T-helper 17 cell (primary cell): ENCODE measurements at places on chromosomes 2 and 18.

GRCh38 chr2:23776021-23776420 is 150.9 kb downstream of the ATAD2B start:
- H3K4me3 ChIP-seq = no peak overlapping the region
- no peak for DNase-seq
- peaks cover 14% of the 10 kb centered on the region for H3K36me3 ChIP-seq
- H3K27me3 ChIP-seq = no peaks in the 10 kb centered on the region
- no peaks in the 10 kb centered on the region for H3K4me1 ChIP-seq

- H3K4me3 ChIP-seq = no peak overlapping the region
- H3K27ac ChIP-seq = no peak overlapping the region
- no peaks in the 10 kb centered on the region for H3K4me1 ChIP-seq
- DNase-seq = no peak
- H3K27me3 ChIP-seq = peaks cover 7% of the 10 kb centered on the region
Observed at GRCh38 chr2:149507974-149508373, 79.6 kb downstream of the MMADHC start.

DNA sequence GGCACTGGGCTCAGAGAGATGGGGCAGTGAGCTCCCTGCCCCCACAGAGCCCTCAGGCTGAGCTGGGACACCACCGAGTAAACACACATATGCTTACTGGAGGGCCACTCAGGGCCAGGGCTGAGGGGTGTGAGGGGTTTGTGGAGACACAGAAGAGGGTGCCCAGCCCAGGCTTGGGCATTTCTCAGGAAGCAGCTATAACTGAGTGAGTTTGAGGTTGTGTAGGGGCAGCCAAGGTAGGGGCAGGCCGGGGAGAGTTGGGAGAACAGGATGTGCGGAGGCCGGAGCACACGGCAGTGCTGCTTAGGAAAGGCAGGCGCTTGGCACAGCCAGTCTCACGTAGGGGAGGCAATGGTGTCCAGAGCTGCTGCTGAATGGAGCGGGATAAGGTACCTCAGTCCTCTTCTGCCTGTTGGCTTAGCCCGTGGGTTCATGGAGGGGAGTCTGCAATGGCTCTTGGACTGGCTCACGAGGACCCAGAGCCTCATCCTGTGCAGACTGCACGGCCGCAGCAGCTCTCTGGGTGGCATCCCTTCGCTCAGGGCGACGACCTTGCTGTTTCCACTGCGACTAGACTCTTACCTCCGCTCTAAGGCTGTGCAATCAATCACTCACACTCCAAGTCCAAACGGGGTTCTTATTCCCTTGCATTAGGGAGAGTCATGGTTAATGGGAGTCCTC is 466.1 kb upstream of the HS6ST1 start:
- no peak for DNase-seq
- H3K27me3 ChIP-seq = peaks cover 23% of the 10 kb centered on the region
- H3K27ac ChIP-seq = no peak overlapping the region
- H3K4me3 ChIP-seq = no peak overlapping the region
- H3K4me1 ChIP-seq = peaks cover 3% of the 10 kb centered on the region

DNA sequence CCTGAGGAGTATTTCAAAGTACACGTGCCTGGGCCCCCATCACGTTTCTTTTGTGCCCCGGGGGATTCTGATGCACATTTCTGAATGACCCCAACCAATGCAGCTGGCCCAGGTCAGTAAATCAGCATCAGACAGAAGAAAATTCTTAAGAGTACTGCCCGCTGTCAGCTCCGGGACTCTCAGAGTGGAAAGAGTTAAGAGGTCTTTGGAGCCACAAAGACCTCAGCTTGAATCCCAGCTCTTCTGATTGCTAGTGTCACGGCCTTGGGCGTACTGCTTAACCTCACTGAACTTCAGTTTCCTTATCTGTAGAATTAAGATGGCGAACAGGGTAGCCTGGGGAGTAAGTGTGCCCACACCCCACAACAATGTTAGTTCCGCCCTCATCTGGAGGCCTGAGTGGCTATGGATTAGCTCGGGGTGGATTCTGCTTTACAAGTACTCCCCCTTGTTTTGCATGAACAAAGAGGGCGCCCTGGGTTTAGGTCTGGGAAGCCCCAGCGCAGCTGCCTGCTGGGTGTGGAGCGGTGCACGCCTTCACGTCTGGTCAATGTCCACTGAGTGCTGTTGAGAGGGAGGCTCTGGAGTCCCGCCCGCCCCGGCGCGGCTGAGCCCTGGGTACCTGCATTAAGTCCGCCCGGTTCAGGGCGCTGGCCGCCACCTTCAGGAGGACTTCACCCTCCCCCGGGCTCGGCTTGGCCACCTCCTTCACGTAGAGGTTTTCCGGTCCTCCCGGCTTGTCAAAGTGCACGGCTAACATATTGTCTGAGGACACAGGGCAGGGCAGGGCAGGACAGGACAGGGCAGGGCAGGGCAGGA is 858 bp downstream of the TP53I3 start:
- no peak for DNase-seq
- H3K4me3 ChIP-seq = peak overlapping the region; percentile 90
- H3K4me1 ChIP-seq = peaks cover 14% of the 10 kb centered on the region
- H3K36me3 ChIP-seq = no peaks in the 10 kb centered on the region

DNA sequence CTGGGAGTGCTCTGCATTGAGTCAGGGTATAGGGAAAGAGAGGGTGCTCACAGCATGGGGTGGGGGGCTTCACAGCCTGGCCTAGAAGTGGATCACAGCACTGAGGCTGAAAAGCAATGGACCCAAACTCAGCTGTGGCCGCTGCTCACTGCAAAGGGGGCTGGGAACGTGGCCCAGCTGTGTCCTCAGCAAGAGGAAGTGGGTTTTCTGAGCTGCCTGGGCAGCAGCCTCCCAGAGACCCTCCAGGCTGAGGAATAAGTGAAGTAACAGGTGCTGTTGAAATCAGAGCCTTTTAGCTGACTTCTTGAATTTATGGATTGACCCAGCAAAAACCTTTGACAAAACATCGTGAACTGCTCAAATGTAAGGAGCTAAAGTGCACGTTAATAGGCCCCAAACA is 35.2 kb downstream of the PTGR3 start:
- H3K36me3 ChIP-seq = no peaks in the 10 kb centered on the region
- no peak for DNase-seq
- peaks cover 7% of the 10 kb centered on the region for H3K4me1 ChIP-seq
- peaks cover 22% of the 10 kb centered on the region for H3K27me3 ChIP-seq
- no peak overlapping the region for H3K27ac ChIP-seq

DNA sequence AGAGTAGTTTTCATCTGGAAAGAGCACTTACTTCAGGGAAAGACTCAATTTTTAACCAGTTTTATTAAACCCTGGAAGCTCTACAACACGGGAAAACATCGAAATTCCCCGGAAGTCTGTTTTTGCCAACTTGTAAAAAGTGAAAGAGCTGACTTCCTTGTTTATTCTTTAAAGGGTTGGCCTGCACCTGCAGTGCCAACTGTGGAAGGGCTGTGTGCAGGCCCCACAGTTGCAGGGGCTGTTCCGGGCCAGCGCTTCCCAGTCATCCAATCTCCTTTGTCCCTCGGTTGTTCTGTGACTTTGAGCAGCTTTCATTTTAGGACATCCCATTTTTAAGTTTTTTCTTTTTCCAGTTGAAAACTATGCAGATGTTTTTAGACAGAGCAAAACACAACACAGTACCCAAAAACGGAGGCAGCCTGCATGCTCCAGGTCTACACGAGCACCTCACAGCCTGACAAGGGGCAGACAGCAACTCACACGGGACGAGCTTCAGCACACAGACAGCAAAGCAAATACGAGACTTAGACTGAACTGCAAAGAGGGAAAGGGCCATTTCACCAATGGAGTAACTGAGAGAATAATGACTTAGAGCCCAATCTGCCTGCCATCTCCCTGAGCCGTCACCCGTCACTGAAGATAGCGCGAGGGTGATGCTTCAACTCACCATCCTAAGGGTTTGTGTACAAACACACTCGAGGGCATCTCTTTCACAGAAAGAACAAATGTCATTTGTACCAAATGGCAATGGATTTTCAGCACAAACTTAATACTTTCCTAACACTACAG is 70.6 kb downstream of the EMILIN2 start:
- DNase-seq = no peak
- H3K4me1 ChIP-seq = peaks cover 16% of the 10 kb centered on the region
- H3K27me3 ChIP-seq = no peaks in the 10 kb centered on the region
- peak overlapping the region; percentile 76 for H3K27ac ChIP-seq
- no peak overlapping the region for H3K4me3 ChIP-seq

GRCh38 chr18:58113337-58113736 is 69.3 kb downstream of the NEDD4L start:
- no peak overlapping the region for H3K4me3 ChIP-seq
- H3K27me3 ChIP-seq = peaks cover 21% of the 10 kb centered on the region
- peaks cover 4% of the 10 kb centered on the region for H3K4me1 ChIP-seq
- no peak for DNase-seq
- no peak overlapping the region for H3K27ac ChIP-seq

GRCh38 chr2:13201924-13202323 is 485.2 kb downstream of the TRIB2 start:
- H3K27me3 ChIP-seq = peaks cover 19% of the 10 kb centered on the region
- H3K4me1 ChIP-seq = no peaks in the 10 kb centered on the region
- no peak overlapping the region for H3K27ac ChIP-seq
- no peak for DNase-seq
- H3K36me3 ChIP-seq = peaks cover 4% of the 10 kb centered on the region

GRCh38 chr2:71889759-71890684 is 257.6 kb downstream of the CYP26B1 start:
- no peaks in the 10 kb centered on the region for H3K36me3 ChIP-seq
- H3K4me3 ChIP-seq = no peak overlapping the region
- no peak overlapping the region for H3K27ac ChIP-seq
- peaks cover 41% of the 10 kb centered on the region for H3K27me3 ChIP-seq

DNA sequence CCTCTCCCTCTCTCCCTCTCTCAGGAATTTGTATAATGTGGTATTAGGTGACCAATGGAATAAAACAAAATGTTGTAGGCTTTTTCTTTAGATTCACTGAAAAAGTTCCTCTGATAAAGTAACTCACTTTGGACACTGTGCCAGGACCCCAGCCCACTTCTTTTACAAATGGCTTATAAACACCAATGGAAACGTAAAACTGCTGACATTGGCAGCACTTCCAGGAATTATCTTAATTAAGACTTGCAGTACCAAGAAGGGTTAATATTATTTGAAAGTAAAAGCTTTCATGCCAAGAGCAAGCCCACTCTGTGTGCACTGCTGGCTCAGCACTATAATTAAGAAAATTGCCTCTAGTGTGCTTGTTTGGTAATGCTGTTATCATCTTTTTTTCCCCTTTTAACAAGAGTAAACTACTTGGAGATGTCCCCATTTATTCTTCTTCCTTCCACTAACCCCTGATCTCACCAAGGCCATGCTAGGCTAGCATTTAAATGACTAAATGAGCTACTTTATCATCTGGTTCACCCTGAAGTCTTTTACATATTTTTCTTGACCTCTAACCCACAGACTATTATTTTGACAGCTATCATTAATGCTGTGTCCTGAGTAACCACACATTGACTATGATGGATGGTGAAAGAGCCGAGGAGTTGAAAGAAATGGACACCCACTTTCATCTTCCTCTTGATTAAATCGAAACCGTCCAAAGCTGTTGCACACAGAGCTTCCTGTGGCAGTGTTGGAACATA is 232.2 kb upstream of the ETAA1 start:
- no peaks in the 10 kb centered on the region for H3K4me1 ChIP-seq
- H3K4me3 ChIP-seq = no peak overlapping the region
- no peak for DNase-seq
- no peaks in the 10 kb centered on the region for H3K27me3 ChIP-seq
- H3K36me3 ChIP-seq = no peaks in the 10 kb centered on the region

DNA sequence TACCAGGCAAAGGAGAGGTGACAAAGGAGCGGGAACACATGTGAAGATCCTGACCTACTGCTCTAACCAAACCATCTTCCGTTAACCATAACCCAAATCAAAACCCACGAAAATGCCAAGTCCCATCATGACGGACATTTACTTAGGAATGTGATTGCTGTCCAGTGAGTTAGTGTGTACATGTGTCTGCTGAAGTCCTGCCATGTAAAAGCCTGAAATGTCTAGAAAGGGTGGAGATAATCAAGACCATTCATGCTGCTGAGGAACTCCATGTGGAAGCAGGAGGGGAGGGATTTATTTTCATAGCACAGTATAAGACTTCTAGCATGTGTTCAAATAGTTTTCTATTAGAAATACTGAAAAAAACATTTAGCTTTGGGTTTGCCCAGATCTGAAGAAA is 137.0 kb upstream of the BOD1L2 start:
- DNase-seq = no peak
- no peaks in the 10 kb centered on the region for H3K27me3 ChIP-seq
- peaks cover 5% of the 10 kb centered on the region for H3K36me3 ChIP-seq

DNA sequence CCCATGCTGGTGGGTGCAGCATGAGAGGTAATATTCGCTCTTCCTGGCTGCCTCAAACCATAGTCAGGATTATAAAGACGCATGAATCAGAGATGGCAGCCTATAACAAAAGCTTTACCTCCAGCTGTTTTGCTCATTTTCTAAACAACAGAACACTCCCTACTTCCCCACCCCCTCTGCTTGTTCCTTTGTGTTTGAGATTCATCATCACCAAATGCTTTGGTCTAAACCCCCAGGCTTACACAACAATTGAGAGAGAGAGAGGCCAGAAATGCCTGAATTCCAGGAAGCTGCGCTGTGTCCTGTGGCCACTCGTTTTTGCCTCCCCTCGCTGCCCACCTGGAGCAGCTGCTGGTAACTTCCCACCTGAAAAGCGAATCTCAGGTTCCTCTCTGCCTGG is 78.8 kb upstream of the CAPN13 start:
- H3K4me3 ChIP-seq = no peak overlapping the region
- no peaks in the 10 kb centered on the region for H3K4me1 ChIP-seq
- peaks cover 65% of the 10 kb centered on the region for H3K27me3 ChIP-seq

- H3K4me3 ChIP-seq = no peak overlapping the region
- H3K36me3 ChIP-seq = no peaks in the 10 kb centered on the region
- DNase-seq = no peak
- H3K27ac ChIP-seq = no peak overlapping the region
- H3K4me1 ChIP-seq = no peaks in the 10 kb centered on the region
Observed at GRCh38 chr2:99524056-99524455, 34.2 kb upstream of the REV1 start.

- H3K4me1 ChIP-seq = peaks cover 3% of the 10 kb centered on the region
- no peak overlapping the region for H3K4me3 ChIP-seq
- H3K27me3 ChIP-seq = no peaks in the 10 kb centered on the region
- H3K27ac ChIP-seq = no peak overlapping the region
Observed at GRCh38 chr2:207836521-207837133, 66.9 kb upstream of the FZD5 start.

- no peaks in the 10 kb centered on the region for H3K27me3 ChIP-seq
- no peak overlapping the region for H3K27ac ChIP-seq
- peaks cover 8% of the 10 kb centered on the region for H3K4me1 ChIP-seq
- DNase-seq = no peak
Observed at GRCh38 chr18:74513149-74513882, 17.2 kb downstream of the CNDP2 start.

- H3K4me1 ChIP-seq = peaks cover 6% of the 10 kb centered on the region
- no peaks in the 10 kb centered on the region for H3K36me3 ChIP-seq
- DNase-seq = no peak
Observed at GRCh38 chr18:3886575-3887322, 436.8 kb downstream of the TGIF1 start.

- H3K4me1 ChIP-seq = peaks cover 2% of the 10 kb centered on the region
- no peaks in the 10 kb centered on the region for H3K36me3 ChIP-seq
- H3K4me3 ChIP-seq = no peak overlapping the region
- DNase-seq = no peak
Observed at GRCh38 chr2:598058-598802, 79.0 kb downstream of the TMEM18 start.

- H3K4me3 ChIP-seq = no peak overlapping the region
- H3K36me3 ChIP-seq = peaks cover 30% of the 10 kb centered on the region
- H3K4me1 ChIP-seq = peaks cover 22% of the 10 kb centered on the region
- no peak for DNase-seq
- H3K27ac ChIP-seq = no peak overlapping the region
Observed at GRCh38 chr2:24957976-24958375, 13.8 kb downstream of the DNAJC27 start.

GRCh38 chr18:35087726-35088125 is 46.5 kb downstream of the MAPRE2 start:
- peak overlapping the region; percentile 66 for H3K27ac ChIP-seq
- peaks cover 29% of the 10 kb centered on the region for H3K4me1 ChIP-seq
- no peaks in the 10 kb centered on the region for H3K27me3 ChIP-seq
- H3K4me3 ChIP-seq = no peak overlapping the region
